Panc1 (cell line): ENCODE measurements at places on chromosomes 16 and 17. TPM values are rescaled to one million over a fixed set of nuclear protein-coding genes. Genes with fewer than 3 reads are reported as not detected.

GRCh38 chr16:22252317-22252716, 44.9 kb upstream of the POLR3E start:
- DNase-seq, result no peak

DNA sequence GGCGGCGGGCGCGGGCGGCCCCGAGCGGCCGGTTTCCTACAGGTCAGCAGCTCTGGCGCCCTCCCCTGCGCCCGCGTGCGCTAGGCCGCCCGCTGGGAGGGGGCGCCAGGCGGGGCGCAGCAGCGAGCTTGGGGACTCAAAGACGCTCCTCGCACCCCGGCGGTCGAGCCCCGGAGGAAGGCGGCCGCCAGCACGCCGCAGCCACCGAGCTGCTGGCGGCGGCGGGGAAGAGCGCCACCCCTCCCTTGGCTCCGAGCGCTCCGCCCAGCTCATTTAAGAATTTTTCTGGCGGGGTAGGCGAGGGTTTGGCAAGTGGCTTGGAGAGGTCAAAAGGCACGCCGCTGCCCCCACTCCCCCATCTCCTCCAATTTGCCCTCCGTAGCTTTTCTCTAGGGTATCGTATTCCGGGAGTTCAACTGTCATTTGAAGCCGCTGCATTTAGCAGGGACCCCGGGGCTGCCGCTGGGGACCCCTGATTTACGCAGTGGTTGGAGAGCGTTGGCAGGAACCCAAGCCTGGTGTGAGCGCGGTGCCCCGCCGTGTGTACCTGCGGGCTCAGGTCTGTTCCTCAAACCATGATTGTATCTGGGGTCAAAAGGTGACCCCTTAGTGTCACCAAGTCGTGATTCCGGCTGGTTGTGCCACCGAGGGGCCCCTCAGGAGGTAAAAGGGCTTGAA, 59.5 kb upstream of the GSE1 start:
- DNase-seq, result no peak

DOC2A gene
- 3.2 TPM for total RNA-seq

GRCh38 chr17:65287040-65287439, 149.9 kb downstream of the RGS9 start:
- DNase-seq, result no peak

DNA sequence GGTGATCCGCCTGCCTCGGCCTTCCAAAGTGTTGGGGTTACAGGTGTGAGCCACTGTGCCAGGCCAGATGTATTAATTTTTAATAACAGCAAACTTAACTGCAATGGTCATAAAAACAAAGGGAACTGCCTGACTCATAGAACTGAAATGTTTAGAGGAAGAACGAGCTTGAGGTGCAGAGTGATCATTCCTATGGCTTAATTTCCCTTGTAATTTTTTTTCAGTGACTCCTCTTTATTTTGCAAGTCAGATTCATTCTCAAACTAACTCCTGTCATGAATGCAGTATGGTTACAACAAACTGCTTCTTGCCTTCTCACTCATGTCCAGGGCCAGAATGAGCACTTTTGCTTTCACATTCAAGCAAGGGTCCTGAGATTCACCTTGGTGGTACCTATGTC, 231.3 kb downstream of the HAPSTR1 start:
- DNase-seq, result no peak

TBC1D3E gene
- total RNA-seq, result not detected

SLC38A8 gene
- not detected for total RNA-seq

RAB26 gene
- total RNA-seq, result 92.2 TPM
